ENCODE measurements at places on chromosomes 13 and 19.

GRCh38 chr19:18859676-18860301 is 28.0 kb downstream of the UPF1 start:
- no peak for DNase-seq

GRCh38 chr19:36151144-36152018 is 866 bp downstream of the COX7A1 start:
- DNase-seq = no peak

DNA sequence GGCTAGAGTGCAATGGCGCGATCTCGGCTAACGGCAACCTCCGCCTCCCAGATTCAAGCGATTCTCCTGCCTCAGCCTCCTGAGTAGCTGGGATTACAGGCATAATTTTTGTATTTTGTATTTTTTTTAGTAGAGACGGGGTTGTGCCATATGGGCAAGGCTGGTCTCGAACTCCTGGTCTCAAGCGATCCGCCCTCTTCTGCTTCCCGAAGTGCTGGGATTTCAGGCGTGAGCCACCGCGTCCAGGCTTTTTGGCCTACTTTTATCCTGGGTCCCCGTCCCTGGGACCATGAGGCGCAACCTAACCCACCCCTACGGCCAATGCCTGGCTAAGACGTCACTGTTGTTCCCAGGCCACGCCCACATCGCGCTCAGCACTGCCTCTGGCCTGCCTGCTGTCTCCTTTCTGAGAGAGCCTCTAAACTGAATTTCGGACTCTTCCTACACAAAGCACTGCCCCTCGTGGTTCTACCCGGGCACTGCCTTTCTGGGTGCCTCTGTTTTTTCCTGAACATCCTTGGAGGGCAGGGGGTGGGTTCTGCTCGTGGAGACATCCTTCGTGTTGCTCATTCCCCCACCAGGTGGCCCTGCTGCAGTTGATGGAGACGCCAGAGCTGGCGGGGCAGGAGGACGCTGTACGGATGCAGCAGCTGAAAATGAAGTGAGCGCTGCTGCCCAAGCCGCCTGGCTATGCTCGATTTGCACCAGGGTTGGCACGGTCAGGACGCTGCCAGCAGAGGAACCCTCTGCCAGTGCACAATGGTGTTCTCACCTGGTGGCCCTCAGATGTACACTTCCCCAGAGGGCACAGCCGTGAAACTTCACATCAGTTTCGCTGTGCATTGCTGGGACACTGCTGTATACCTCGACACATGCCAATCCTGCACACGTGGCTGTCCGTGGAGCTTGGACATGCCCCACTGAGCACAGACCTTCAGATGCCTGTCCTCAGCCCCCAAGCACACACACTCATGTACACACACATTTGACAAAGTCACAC is 2.0 kb downstream of the REX1BD start:
- DNase-seq = peak; percentile 50

DNA sequence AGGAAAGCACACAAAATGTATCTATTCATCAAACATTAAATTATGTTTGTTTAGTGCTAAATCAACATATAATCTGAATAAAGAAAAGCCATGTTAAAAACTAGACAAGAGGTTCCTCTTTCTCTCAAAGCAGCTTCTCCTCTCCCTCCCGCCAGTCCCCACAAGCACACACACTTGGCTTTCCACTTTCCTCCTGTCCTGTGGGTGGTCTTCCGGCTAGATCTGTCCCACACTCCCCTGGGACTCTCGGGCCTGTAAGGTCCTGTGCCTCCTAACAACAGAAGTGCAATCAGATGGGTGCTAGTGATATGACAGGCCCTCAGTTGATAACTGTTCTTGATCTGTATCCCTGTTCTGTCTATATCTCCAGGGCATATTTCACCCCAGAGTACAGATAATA is 45.6 kb upstream of the RAP2A start:
- DNase-seq = no peak

DNA sequence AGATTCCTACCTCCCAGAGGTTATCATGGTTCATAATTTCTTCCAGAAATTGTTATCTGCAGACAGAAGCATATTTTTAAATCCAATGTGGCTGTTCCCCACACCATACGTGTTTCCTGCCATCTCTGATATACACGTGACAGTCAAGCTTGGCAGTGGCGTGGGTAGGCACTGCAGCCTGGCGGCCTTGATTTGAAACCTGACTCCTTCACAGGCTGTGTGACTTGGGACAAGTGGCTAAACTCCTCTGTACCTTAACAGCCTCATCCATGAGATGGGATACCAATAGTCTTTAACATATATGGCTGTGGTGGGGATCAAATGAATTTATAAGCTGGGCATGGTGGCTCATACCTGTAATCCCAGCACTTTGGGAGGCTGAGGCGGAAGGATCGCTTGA is 33.2 kb downstream of the DPF1 start:
- no peak for DNase-seq

DNA sequence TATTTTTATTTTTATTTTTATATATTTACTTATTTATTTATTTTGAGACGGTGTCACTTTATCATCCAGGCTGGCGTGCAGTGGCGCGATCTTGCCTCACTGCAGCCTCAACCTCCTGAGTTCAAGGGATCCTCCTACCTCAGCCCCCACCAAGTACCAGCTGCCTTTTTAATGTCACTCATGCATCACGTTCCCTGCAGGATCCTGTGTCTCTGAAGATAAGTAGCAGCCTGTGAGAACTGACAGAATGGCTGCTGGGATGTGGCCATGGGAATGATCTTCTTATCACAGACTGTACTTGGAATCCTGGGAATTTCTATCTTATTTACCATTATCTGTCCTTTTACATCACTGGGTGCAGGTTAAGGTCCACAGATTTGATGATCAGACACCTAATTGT is 9.2 kb upstream of the ZNF761 start:
- no peak for DNase-seq

GRCh38 chr19:48258350-48258749 is 2.6 kb upstream of the CARD8 start:
- DNase-seq = no peak

DNA sequence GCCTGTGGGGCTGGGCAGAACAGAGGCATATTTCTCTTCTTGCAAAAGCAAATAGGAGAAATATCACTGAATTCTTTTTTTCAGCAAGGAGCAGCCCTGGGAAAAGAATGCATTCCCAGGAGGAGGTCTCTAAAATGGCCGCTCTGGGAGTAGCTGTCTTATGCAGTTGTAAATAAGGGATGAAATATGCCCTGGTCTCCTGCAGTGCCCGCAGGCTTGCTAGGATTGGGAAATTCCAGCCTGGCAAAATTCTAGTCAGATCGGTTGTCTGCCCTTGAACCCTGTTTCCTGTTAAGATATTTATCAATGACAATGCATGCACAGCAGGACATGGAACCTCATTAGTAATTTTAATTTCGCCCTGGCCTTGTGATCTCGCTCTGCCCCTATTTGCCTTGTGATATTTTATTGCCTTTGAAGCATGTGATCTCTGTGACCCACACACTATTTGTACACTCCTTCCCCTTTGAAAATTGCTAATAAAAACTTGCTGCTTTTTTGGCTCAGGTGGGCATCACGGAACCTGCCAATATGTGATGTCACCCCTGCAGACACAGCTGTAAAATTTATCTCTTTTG is 1993.2 kb downstream of the PCDH9 start:
- DNase-seq = no peak

- no peak for DNase-seq
Observed at GRCh38 chr13:110332750-110333149, 25.7 kb downstream of the COL4A2 start.

GRCh38 chr19:11538232-11539036 is at the start of gene CNN1:
Gene CNN1 (plus strand): TSS chr19:11538851. CDS start chr19:11538928, 77 bp downstream.
- DNase-seq = peak; percentile 75

DNA sequence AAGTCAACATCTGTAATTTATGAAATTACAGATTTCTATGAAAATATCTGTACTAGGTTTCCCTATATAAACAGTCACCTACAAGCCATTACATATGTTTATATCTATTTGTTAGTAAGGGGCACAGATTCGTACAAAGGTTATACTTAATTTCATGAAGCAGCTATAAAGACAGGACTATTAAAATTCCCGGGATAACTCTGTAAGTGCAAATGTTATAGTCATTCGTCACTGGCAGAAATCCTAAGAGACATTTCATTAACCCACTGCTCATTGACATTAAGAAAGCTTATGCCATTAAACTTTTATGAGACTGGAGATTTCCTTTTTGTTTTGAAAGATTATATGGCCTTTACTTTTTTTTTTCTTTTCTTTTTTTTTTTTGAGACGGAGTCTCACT is 122.9 kb downstream of the MYO16 start:
- no peak for DNase-seq

DNA sequence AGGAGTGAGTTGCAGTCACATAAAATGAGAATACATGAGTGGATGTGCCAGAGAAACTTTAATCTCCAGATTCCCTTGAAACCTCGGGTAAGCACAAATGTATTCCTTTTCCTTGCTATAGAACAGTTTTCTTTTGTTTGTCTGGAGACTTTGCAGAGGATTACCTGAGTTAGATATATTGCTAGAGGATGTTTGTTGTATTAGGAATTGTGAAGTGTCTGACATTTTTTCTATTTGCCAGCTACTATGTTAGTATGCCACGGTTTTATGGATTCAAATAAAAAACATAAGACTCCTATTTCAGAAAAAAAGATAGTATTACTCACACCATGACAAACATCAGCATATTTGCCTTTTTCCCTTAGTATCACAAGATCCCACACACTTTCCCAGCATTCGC is 844.9 kb upstream of the SLITRK5 start:
- DNase-seq = no peak

DNA sequence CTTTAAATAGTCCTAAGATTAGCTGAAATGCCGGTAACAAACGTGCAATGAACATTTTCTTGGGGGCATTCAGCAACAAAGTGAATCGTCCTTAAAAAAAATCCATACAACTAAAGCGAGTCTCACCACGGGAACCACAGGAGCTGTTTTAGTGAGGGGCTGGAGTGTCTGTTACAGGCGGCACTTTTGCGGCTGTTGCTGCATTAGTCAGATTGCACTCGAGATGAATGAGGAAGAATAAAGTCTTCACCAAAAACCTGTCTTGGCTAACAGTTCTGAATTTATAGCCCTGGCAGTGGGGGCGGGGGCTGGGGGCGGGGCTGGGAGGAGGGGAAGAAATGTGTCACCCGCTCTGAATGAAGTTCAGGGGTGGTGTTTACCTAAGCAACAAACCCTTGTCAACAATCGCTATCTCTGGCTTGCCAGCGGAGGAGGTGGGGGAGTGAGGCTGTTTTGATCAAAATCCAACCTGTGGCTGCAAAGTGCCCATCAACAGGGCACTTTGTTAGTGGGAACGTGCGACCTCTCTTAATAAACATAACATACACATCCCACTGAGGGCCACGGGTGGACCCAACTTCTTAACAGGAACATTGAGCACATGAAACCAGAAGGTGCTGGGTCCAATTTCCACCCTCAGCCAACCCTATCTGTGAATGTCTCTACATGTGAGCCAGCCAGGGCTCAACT is 44.5 kb downstream of the RFX2 start:
- DNase-seq = no peak

- DNase-seq = no peak
Observed at GRCh38 chr13:40613192-40613818, 53.1 kb downstream of the FOXO1 start.

DNA sequence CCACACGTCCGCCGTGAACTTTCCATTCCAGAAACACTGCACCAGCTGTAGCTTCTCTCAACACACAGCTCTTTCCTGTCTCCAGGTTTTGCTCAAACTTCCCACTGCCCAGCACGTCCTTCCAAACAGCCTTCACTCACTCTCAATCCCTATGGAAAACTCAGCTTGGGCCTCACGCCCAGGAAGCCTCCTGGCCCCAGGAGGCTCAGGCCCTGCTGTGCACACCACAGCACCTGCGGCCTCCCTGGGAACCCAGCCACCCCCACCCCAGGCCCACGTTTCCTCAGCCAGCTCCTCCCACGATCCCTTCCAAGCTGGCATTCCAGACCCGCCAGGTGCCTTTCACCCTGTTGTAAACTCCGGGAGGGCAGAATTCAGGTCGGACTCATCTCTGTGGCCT is 35.2 kb downstream of the C13orf46 start:
- no peak for DNase-seq

DNA sequence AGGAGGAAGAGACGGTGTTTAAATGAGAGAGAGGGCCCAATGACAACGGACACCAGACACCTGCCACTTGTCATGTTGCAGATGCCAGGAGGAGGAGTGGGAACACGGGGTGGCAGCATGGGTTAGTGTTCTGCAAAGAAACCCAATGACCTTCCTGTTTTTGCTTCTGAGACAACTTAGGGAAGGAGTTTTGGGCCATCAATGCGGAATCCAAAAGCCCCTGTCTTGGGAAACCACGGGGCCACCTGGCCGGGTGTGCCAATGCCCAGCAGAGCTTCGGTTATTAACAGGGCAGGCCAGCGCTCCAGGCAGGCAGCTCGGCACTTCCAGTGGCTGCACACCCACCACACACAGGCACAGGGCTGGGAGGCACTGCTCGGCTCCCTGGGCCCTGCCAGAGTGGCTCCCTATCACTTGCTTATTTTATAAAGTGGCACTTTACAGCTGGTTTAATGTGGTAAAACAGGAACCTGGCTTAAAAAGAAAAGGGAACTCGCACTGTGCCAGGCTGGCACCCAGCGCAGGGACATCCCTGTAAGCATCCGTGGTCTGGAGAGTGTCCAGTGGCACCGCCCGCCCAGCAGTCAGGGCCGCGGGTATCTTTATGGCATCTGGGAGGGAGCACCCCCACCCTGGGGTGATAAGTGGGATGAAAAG is 19.1 kb downstream of the ELL start:
- no peak for DNase-seq

- DNase-seq = no peak
Observed at GRCh38 chr13:25469169-25469525, 97.4 kb downstream of the ATP8A2 start.

DNA sequence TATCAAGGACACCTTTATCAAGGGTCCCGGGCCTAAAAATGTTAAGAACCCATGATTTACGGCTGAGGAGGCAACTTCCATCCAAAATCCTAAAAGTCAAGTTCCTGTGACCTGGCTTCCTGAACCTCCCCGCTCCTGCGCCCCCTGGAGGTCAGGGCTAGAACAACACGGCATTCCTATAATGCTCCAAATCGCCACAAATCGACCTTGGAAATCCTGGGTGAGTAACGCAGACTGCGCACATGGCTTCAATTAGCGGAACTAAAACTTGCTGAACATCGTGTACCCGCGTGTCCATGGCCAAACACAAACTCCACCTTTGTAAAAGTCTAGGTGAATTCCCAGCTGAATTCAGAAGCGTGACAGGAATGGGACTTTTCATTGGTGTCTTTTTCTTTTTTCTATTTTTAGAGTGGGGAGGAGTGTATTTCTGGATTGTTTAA is 4.3 kb upstream of the C5AR1 start:
- DNase-seq = peak; percentile 78

GRCh38 chr19:48630296-48631063 is 6.7 kb downstream of the DBP start:
- DNase-seq = no peak

- DNase-seq = no peak
Observed at GRCh38 chr13:111898956-111899713, 167.8 kb upstream of the SOX1 start.

- no peak for DNase-seq
Observed at GRCh38 chr19:5246554-5247155, 94.0 kb downstream of the PTPRS start.

GRCh38 chr13:87123987-87124784 is 547.0 kb upstream of the SLITRK5 start:
- DNase-seq = peak; percentile 95
